Activated CD8-positive, alpha-beta memory T cell treated with anti-CD3 and anti-CD28 coated beads, Interleukin-2, amount 10 ng/mL, durations not matched to agents 7 days and 5 days (primary cell): ENCODE measurements at places on chromosomes 16 and 17.
A peak's percentile ranks its signal among the peaks of the same experiment; 100 is the strongest.

- DNase-seq = no peak
Measured at GRCh38 chr17:4958102-4958501, 7.2 kb downstream of the ENO3 start.

- DNase-seq = no peak
Measured at GRCh38 chr17:78959803-78960202, 19.9 kb downstream of the LGALS3BP start.

DNA sequence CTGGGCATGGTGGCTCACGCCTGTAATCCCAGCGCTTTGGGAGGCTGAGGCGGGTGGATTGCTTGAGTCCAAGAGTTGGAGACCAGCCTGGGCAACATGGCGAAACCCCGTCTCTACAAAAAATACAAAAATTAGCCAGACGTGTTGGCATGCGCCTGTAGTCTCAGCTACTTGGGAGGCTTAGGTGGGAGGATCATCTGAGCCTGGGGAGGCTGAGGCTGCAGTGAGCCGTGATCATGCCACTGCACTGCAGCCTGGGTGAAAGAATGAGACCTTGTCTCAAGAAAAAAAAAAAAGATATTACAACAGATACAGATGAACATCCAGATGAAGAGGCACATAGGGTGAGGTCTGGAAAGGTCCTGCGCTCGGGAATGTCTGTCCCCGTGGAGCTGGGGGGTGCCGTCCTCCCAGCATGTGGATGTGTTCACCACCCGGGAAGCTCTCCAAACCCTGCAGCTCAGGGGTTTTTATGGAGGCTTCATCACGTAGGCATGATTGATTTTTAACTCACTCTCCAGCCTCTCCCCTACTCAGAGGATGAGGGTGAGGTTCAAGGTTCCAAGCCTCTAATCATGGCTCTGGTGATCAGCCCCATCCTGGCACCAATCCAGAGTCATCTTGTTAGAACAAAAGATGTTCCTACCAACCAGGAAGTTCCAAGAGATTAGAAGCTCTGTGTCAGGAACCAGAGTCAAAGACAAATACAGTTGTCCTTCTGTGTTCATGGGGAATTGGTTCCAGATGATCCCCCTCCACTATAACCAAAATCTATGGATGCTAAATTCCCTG is 85.0 kb upstream of the DNAJA2 start:
- DNase-seq = no peak

DNA sequence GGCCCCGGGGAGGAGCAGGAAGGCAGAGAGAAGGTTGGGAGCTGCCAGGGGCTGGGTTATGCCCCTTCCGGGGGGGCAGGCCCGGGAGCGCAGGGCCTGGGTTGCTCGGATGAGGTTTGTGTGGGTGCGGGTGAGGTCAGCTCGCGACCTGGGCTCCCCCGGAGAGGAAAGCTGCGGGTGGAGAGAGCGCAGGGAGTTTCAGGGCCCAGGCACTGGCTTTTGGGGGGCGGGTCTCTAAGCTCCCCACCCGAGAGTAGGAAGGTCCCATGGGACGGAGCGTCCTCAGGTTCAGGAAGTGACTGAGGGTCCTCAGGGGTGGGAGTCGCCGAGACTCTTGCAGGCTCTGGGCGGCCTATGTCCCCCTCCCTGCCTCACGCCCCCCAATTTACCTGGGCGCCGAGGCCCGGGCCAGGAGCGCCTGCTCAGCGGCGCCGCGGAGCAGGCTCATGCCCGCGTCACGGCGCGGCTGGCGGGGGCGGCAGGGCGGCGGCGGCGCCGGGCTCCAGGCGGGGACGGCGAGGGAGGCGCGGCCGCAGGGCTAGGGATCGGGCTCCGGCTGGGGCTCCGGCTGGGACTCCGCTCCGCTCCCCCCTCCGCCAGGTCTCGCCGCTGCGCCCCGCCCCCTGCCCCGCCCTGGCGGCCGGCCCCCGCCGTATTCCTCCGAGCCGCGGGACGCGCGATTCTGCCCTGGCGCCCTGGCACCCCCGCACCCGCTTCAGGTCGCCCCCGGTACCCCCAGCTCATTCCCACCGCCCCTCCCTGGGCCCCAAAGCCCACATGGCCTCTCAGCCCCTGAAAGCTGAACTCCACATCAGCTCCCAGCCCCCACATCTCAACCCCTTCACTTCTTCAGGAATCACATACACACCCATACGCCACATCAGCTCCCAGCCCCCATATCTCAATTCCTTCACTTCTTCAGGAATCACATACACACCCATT is at the start of gene DOK4:
TSS of gene DOK4 (minus strand) at position 578 of the 942 bp plus-strand sequence. CDS start 6,986 bp downstream, outside the sequence.
- peak; percentile 81 for DNase-seq

GRCh38 chr16:53159781-53160436 is 105.1 kb downstream of the CHD9 start:
- no peak for DNase-seq

GRCh38 chr16:65384441-65384840 is 262.6 kb upstream of the CDH11 start:
- DNase-seq = no peak

DNA sequence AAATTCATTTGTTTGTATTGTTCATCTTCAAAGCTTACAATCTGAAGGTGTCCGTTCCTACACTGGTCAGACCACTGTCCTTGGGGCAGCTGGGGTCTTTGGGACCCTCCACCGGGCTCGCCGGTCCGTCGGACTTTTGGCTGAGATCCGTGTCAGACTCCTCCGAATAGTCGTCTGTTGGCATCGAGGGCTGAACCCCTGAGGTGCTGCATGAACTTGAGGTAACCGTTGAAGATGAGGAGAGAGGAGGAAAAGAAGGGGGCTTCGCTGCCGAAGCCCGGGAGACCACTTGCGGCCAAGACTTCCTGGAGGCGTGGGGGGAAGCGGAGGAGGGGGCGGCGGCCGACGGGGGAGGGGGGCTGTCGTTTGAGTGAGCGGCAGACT is 260.8 kb downstream of the ZFHX3 start:
- DNase-seq = no peak

DNA sequence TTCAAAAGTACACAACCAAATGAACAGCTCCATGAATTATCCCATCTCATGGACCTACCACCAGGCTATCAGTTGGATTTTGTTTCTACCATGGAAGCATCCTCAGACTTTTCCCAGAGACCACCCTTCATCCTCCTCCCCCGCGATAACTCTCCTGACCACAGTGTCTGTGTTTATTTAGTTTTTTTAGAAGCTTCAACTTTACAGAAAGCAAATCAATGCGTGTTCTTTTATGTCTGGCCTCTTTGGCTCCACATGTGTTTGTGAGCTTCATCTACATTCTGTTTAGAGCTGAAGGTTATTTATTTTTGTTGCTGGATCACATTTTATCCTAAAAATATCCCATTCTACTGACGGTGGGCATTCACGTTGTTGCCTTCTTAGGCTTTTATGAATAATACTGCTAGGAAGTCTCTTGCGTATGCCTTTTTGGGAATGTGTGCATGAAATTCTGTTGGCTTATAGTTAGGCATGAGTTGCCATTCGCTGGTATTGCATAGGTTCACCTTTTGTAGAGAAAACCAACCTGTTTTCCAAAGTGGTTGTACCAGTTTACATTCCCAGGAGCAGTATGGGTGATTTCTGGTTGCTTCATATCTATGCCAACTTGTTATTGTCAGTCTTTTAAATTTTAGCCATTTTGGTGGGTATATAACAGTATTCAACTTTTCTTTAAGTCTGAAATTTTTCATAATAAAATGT is 83.0 kb downstream of the CMIP start:
- no peak for DNase-seq

- no peak for DNase-seq
Measured at GRCh38 chr16:48446534-48446920, 61.3 kb upstream of the SIAH1 start.

DNA sequence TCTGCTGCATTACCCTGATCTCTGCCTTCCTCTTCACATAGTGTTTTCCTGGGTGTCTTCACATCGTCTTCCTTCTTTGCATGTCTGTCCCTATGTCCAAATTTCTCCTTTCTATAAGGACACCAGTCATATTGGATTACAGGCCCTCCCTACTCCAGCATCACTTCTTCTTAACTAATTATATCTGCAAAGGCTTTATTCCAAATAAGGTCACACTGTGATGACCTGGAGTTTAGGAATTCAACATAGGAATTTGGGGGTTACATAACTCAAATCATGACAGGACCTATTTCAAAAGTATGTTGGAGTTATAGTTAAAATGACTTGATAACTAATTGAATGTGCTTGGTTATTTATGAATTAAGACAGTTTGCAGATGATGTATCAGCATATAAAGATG is 490.5 kb upstream of the ERCC4 start:
- DNase-seq = no peak

DNA sequence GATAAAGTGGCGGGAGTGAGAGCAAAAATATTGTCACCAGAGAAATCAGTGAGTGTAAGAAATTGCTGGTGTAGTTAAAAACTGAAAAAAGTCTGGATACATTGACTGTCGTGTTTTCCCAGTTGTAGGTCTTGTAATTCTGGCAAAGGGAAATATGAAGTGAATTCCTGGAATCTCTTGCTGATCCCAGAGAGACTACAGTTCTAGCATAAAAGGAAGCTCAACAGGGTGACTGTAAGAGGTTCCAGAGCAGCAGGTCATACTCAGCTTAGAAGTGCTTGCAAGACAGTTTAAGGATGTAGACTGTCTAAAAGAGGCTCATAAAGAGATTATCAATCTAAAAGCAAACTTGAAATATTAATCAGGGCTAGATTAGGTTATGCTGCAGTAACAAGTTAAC is 290.8 kb upstream of the HSBP1 start:
- no peak for DNase-seq

GRCh38 chr17:82015311-82015971 is 7.2 kb downstream of the CENPX start:
- DNase-seq = no peak

GRCh38 chr17:42894283-42895184 is 6.1 kb upstream of the G6PC1 start:
- no peak for DNase-seq

GRCh38 chr16:50274326-50275097 is 8.2 kb downstream of the ADCY7 start:
- DNase-seq = peak; percentile 80

- DNase-seq = peak; percentile 70
Measured at GRCh38 chr17:50872710-50873424, 6.7 kb upstream of the TOB1 start.

GRCh38 chr16:4323845-4324488 is 8.1 kb downstream of the GLIS2 start:
- DNase-seq = no peak

DNA sequence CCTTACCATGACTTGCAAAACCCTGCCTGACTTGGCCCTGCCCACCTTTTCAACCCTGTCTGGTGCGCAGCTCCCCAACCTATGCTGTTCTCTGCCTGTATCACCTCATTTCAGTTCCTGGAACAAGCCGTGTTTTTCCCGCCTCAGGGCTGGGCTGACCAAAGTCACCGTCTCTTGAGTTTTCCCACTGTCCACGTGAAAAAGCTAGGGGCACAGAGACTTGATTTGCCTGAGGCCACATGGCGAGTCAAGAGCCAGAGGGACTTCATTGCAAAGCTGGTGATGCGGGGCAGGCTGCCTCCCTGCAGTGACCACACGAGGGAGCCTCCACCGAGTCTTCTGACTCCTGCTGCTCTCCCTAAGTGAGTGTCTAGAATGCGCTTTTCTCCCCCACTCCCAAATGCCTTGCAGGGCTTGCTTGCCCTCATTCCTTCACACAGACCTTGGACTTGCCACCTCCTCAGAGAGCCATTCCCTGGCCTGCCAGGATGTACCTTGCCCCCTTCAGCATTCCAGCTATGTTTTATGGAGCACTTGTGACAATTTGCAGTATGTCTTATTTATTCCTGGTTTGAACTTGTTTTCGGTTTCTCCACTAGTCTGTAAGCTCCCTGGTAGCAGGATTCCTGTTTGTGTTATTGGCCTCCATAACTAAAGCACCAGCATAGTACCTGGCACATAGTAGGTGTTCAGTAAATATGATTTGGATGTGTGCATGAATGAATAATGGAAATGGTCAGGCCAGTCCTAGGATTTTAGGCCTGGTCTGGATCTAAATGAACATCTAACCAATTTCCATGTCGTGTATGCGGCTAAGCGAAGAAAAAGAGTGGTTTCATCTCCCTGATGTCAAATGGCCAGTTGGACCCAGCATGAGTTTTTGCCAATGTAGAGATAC is 252.3 kb downstream of the SNX29 start:
- DNase-seq = peak; percentile 44

- DNase-seq = no peak
Measured at GRCh38 chr17:50184611-50185398, 16.6 kb downstream of the COL1A1 start.

- no peak for DNase-seq
Measured at GRCh38 chr16:83685615-83686165, 122.1 kb upstream of the HSBP1 start.

- no peak for DNase-seq
Measured at GRCh38 chr17:33038740-33039139, 47.1 kb downstream of the SPACA3 start.

DNA sequence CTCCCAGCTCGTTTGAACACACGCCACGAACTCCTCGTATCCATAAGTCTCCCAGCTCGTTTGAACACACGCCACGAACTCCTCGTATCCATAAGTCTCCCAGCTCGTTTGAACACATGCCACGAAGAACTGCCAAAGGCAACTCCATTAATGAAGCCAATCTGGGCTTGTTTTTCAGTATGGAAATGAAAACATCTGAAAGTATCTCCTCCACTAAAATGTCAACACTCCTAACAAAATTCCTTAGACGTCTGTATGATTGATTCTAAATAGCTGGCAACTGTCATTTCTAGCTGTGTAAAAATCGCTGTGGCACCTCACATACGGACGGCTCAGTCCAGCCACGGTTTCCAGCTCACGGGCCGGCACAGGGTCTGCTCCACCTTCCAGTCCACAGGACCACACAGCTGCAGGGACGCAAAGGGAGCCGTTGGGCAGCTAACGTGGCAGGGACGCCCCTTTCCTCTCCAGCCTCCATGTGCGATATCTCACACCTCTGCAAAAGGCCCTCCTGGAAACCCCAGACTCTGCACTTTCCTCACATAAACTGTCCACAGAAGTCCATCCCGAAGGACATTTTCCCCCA is 67.1 kb upstream of the METRNL start:
- DNase-seq = no peak
